OCI-M1 (cell line): ENCODE measurements at places on chromosomes 2 and 18.

DNA sequence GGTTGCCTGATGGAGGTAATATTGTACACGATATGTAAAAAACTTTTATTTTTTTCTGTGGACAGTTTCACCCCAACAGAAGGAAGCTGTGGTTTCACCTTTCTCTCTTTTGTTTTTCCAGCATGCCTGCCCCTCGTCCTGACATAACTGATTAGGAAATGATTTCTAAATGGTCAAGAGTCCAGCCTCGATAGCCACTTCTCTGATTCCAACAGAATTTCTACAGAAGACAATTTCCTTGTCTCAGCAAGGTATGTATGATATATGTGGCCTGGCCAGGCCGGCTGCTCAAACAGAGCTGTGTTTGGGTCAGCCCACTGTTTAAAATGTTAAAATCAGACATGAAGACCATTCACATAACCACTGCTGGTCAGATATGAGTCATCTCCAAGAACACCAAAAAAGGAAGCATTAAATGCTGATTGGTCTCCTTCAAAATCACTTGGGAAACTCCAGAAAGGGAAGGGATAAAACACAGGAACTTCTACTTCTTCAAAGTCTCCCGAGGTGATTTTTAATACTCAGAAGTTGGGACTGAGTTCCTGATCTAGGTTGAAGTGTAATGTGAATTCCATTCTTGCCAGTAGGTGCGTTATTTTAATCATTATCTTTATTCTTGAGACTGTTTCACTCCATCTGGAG lies 22.3 kb downstream of the ATP8B1 start:
- peak; percentile 79 for DNase-seq

DNA sequence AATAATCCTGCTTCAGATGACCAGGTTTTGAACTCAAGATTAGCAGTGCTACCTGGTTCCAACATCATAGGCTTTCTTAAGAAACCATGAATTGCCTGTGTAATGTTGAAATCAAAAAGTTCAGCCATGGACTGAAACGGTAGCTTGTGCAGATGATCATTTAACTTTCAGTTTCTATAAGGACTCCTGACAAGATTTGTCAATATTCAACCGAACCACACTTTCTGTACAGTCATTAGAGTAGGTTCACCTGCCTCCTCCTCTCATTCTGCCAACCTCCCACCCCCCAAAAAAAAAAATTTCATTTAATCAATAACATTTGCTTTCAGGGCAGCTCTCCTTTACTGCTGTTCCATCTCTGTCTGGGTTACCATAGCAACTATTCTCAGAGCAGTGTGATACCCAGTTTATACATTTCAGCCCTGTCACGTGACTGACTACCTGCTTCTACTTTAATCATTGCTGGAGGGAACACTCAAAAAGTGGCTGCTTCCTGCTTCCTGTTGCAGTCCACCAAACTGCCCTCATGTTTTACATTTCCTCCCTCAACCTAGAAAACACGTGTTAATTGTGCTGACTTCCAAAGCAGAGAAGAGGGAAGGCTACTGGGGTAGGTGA lies 275.5 kb downstream of the SS18 start:
- no peak for DNase-seq

GRCh38 chr2:54176577-54176976 lies 61.2 kb downstream of the ACYP2 start:
- peak; percentile 32 for DNase-seq

- no peak for DNase-seq
These were observed 168.6 kb downstream of the ETAA1 start for GRCh38 chr2:67565761-67566160.

DNA sequence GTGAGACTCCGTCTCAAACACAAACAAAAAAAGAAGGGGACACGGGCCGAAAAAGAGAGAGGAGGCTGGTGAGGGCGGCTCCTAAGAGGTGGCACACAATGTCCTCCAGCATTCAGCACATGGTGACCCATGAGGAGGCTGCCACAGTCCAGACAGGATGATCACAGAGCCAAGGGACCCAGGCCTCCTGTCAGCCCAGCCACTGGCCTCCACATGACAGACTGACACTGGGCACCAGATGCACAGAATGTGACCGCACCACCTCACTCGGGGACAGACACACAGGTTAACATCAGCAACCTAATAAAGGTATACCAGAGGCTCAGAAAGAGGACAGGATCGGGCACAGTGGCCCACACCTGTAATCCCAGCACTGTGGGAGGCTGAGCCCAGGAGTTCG lies 21.0 kb downstream of the PASK start:
- DNase-seq, result no peak

DNA sequence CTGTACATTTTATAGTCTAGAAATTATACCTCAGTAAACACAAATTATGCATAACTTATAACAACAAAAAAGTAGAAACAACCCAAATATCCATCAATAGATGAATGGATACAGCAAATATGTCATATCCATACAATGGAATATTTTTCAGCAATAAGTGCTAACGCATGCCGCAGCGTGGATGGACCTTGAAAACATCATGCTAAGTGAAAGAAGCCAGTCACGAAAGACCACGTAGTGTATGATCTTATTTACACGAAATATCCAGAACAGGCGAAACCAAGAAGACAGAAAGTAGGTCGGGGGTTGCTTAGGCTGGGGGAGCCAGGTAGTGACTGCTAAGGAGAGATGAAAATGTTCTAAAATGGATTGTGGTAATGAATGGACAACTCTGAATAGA lies 167.1 kb upstream of the MYCN start:
- no peak for DNase-seq

DNA sequence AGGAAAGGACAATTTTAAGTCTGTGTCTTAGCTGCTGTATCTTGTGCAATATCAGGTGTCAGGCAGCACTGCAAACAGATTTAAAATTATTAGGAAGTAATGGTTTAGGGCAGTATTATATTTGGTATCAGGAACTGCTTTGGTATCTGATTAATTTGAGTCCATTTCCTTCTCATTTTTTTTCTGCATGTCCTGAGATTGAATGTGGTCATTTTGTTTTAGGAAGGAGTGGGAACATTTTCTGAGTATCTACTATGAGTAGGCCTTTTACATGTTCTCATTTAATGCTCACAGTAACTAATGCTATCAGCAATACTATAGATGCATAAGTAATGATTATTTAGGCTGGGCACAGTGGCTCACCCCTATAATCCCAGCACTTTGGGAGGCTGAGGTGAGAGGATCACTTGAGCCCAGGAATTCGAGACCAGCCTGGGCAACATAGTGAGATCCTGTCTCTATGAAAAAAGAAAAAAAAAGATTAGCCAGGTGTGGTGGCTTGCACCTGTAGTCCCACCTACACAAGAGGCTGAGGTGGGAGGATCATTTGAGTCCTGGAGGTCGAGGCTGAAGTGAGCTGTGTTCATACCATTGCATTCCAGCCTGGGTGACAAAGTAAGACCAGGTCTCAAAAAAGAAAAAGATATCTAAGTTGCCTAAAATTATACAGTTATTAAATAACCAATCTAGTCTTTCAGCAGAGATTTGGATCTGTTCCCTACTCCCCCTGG lies 4.7 kb downstream of the FMNL2 start:
- DNase-seq, result no peak

DNA sequence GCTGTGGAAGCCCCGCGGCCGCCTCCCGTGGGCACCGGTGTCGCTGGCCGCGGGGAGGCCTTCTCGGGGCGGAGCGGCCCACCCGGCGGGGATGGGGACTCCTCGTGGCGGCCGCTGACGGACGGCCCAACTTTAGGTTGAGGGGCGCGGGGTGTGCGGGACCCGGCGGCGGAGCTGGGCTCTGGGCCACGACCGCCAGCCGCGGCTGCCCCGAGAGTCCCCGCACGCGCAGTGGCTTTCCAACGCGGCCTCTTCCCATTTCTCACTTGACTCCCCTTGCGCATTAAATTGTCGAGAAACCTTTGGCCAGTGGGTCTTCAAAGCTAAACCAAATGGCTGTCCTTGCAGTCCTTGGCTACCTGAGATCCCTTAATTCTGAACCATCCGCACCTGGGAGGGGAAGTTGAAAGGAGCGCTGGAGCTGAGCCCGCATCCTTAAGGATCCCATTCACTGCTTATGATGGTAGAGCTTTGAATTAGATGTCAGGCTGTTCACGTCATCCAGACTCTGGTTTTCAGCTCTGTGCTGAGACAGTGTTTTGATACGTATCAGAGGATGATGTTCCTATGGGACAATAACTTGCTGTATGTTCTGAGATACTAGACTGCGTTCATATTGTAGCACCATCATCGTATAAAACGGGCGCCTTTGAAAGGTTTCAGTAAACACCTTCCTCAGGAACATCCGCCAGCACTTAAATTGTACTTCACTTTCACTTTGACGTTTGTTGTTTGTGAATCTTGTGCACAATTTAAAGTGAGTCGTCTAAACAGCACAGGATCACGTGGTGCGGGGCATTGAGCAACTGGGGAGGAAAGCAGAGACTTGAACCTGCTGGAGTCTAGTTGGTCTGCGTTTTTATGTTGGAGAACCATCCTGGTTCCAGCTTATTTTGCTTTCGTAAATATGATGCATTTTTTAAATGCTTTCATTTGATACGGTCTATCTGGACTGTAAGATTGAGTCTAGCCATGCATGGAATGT lies 874 bp downstream of the CLIP4 start:
- peak; percentile 15 for DNase-seq

GRCh38 chr2:238496756-238497609 lies 70.3 kb downstream of the ASB1 start:
- DNase-seq, result no peak

DNA sequence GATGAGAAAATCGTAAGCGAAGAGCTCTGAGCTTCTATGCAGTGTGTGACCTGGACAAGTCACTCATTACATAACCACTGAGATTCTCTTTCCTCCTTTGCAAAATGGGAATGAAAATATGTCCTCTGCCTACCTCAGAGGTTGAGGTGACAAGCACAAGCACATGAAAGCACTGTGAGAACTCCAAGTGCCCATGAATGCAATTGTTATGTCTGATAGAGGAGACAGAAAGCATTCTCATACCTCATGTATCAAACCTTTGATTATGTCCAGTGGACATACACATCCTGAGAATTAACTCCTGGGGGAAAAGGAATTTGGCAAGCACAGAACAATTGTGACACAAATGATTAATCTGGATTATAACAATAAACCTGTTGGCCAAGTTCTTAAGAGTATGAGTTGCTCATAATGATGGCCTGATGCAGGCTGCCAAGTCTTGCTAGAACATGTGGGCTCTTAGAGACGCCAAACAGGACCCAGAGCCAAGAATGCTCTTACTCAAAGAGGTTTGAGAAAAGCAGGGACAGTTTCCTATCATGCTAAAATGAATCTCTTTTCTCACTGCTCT lies 8.5 kb upstream of the RMDN2 start:
- DNase-seq, result no peak

- no peak for DNase-seq
These were observed 163.1 kb downstream of the MIB1 start for GRCh38 chr18:21903709-21904108.

DNA sequence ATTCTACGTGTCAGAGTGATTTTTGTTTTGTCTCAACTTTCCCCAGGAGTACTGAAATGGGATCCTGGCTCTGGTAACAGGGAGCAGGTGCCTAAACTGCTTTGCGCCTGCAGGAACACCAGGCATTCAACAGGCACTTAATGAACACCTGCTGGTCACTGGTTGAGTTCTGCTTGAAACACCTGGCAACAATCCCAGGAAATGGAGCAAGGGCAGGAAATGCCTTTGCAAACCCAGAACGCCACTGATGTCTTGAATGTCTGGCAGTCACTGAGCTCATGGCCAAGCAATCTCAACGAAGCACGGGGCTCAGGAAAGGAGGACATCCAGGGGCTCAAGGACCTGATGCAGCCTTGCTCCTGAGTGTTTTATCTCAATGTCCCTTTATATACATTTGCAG lies 360.0 kb upstream of the RAB6C start:
- no peak for DNase-seq

DNA sequence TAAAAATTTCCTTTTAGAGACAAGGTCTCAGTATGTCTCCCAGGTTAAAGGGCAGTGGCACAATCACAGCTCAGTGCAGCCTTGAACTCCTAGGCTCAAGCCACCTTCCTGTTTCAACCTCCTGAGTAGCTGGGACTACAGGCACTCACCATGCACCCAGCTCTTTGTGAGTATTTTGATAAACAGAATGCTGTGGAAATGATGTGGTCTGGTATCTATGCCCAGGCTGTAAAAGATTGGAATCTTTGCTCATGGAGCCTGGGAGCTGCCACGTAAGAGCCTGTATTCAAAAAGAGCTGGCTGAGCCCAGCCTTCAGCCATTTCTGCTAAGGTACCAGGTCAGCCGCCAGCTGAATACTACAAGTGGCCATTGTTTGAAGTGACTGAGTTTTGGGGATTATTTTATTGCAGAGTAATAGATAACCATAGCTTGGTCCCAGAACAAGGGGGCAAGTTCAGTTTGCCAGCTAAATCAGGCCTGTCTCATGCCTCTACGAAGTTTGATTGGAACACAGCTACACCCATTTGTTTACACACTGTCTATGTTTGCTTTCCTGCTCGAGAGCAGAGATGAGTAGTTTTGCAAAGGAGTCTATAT lies 21.3 kb upstream of the ARL5A start:
- DNase-seq, result no peak

GRCh38 chr2:1795261-1796231 lies 51.2 kb upstream of the PXDN start:
- DNase-seq, result no peak

GRCh38 chr18:6207116-6207515 lies 207.6 kb downstream of the L3MBTL4 start:
- DNase-seq, result no peak

DNA sequence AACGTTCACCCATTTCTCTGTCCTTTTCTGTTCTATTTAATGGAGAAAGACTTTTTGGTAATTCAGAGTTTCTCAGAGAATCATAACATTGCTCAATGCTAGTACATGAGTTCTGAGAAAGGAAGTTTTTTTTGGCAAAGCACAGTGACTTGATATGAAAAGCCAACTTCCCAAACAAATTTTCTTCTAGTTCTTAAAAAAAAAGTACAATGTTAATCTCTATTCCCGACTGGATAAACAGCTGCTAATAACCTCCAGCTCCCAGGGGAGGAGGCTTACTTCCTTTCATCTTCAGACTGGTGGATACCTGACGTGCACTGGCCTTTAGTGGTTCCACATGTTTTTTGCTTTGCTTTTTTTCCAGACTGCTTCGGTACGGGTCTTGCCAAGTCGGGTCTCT lies 284.6 kb upstream of the CCDC68 start:
- no peak for DNase-seq

- DNase-seq, result no peak
These were observed 7.2 kb downstream of the AGAP1 start for GRCh38 chr2:235500761-235501672.

- no peak for DNase-seq
These were observed 27.2 kb downstream of the FAHD2B start for GRCh38 chr2:97067279-97068004.

DNA sequence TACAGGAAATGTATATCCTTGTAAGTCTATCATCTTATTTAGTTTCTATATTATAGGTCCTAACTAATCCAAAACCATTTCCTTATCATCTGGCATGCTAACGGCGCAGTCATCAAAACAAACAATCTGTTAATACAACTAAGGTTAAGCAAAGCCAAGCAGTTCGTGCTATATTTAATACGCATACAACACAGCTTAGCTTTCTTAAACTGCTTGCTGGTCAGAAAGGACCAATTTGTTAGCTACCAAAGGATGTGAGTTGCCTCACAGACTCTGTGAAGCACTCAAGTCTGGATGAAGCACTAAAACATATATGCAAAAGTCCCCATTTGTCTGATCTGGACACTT lies 67.0 kb downstream of the ZEB2 start:
- DNase-seq, result no peak

GRCh38 chr2:10331702-10332401 lies 29.1 kb downstream of the HPCAL1 start:
- peak; percentile 86 for DNase-seq

- DNase-seq, result peak; percentile 84
These were observed at the start of gene ZNF804A for GRCh38 chr2:184598316-184599053. Gene ZNF804A, plus strand, starts transcription at chr2:184598529. Its CDS starts 431 bp downstream, at chr2:184598960.

GRCh38 chr2:101689114-101689825 lies 8.2 kb upstream of the MAP4K4 start:
- DNase-seq, result peak; percentile 76
